Fibroblast of villous mesenchyme (primary cell): ENCODE measurements at places on chromosomes 7 and 10. TPM values are rescaled to one million over a fixed set of nuclear protein-coding genes. Genes with fewer than 3 reads are reported as not detected.

PDCD4 gene
- total RNA-seq, result 18.4 and 35.8 TPM in 2 replicates

HYCC1 gene
- 59.3 and 69.1 TPM in 2 replicates for total RNA-seq

SLIT1 gene
- total RNA-seq, result under 0.01 TPM in 1 of 2 replicates, not detected in the other

ADARB2 gene
- total RNA-seq, result not detected in 2 replicates

CCL24 gene
- total RNA-seq, result not detected in 2 replicates

CCDC3 gene
- 0.43 and 1.3 TPM in 2 replicates for total RNA-seq

- DNase-seq, result no peak
Observed at GRCh38 chr10:107129000-107129399, 35.5 kb downstream of the SORCS1 start.

GRCh38 chr7:147861058-147861716 lies 729.4 kb upstream of the C7orf33 start:
- DNase-seq, result no peak

DNA sequence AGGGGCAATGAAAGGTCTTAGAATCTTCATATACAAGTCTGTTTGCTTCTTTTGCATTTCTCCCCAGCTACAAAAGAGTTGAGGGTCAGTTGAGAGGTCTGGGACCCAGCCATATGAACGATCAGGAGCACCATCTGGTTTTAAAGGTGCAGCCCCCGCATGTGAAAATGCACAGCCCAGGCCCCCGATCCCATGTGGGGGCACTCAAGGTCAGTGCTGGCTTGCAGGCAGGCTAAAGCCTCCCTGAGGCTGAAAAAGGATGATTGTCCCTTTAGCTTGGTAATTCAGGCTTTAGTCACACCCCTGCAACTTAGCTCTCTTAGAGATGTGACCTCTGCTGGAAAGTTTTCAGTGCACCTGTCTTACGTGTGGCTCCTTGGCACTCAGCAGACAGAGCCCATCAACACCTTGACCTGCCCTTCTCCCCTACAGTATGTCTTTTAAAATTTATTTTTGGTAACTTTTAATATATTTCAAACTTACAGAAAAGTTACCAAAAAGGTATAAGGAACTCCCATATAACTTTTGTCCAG lies 80.1 kb upstream of the PDCD4 start:
- DNase-seq, result no peak

GRCh38 chr10:4685904-4686643 lies 139.9 kb upstream of the AKR1E2 start:
- no peak for DNase-seq

DNA sequence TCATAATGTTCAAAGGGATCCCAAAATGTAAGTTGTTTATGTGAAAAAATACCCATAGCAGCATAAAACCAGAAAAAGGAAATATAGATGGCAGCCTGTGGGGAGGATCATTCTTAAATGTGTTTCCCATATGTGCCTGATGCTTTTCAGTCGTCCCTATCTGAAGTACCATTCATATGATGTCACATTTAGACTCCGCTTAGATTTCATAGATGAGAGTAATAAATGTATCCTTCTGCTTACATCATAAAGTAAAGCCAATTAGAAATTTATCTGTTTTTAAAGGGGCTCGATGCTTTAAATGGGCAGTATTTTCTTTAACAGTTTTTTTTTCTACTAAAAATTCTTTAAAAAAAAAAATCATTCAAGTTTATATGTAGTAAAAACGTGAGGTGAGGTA lies 136.1 kb downstream of the KAT6B start:
- no peak for DNase-seq

- no peak for DNase-seq
Observed at GRCh38 chr7:100577507-100577906, 3.8 kb upstream of the SAP25 start.

DNA sequence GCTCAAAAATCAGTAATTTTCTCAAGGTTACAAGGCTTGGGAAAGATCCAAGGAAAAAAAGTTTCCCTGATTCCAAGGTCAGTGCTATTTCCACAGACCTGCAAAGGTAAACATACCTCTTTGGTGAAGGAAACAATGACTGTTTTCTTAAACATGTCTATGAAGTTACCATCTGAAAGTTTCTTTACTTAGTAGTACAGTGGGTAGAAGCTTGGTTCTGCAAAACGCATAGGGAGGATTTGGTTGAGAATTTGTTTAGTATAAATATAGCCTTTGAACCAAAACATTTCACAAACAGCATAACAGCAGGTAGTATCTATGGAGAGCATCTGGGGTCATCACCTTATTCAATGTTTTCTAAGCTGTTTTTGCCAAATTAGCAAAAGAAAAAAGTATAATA lies 169.6 kb downstream of the CCSER2 start:
- DNase-seq, result no peak

DNA sequence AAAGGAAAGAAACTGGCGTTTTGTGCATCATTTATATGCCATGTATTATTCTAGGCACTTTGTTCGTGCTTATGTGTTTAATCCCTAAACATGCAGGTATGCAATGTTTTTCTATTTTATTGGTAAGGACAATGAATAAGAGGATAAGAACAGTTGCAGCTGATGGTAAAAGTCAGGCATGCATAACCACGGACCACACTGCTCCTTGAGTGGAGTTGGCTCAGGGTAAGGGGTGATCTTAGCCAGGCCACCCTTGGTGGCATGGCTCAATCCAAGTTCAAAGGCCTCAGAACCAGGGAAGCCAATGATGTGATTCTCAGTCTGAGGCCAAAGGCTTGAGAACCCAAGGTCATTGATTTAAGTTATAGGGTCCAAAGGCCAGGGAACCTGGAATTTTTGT lies 1068.1 kb downstream of the NRG3 start:
- no peak for DNase-seq

GRCh38 chr10:72242675-72243074 lies 26.6 kb upstream of the ASCC1 start:
- peak; percentile 82 for DNase-seq

DNA sequence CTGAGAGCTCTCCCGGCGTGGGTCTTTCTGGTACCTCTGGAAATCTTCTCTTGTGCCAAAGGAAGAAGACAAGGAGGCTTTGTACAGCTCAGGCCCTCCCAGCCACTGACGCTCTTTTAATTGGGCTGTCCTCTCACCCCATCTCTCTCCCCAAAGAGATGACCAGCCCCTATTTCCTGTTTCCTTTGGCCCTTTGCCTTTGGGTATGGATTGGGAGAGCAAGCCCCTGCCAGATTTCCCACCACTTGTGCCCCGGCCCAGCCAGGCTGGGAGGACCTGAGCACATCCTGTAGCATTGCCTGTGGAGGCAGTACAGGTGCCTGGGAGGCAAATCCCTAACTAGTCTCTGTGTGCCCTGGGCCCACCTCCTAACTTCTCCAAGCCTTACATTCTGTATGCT lies 5.7 kb upstream of the PLAC9 start:
- DNase-seq, result no peak

- DNase-seq, result no peak
Observed at GRCh38 chr7:25180946-25181345, 47.3 kb downstream of the NPVF start.

GRCh38 chr10:34575882-34576281 lies 239.2 kb downstream of the PARD3 start:
- DNase-seq, result no peak

DNA sequence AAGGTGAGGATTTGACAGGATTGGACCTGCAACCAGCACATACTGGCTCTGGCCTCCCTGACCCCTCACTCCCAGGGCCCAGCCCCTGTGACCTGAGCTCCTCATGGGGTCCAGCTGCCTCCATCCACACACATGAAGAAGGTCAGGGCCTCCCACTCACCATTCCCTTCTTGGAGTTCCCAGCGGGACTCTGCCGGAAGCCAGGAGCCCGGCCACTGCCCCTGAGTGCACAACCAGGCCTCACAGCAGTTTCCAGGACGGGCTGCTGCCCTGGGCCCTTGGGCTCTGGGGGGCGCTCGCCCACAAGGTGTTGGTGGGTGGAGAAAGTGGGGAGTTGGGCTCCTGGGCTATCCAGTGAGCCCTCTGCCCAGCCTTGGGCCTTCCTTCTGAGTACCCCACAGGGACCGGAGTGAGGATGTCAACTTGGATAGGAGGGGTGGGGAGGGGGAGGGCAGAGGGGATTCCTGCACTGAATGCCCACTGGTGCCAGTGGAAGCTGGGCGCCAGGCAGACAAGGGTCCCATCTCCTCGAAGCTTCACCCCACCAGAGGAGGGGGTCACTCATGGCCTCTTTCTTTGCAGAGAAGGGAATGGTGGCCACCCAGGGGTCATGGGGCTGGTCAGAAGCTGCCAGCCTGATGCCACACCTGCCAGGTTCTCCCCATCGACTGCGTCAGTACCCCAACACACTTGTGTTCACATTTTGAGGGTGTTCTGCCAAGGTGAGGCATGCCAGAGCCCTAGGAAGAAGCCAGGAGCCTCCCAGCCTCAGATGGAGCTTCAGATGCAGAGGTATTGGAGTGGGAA lies 115.3 kb downstream of the PTPN20 start:
- DNase-seq, result no peak

GRCh38 chr10:35533565-35533964 lies 71.6 kb upstream of the GJD4 start:
- peak; percentile 48 for DNase-seq

- DNase-seq, result no peak
Observed at GRCh38 chr10:52895059-52895458, 122.5 kb upstream of the MBL2 start.
